ENCODE measurements at places on chromosomes 1 and 21.

GRCh38 chr1:64337926-64338325 lies 132.0 kb upstream of the CACHD1 start:
- DNase-seq: no peak

- peak; percentile 28 for DNase-seq
These were observed 6.0 kb downstream of the EDARADD start for GRCh38 chr1:236400061-236400603.

DNA sequence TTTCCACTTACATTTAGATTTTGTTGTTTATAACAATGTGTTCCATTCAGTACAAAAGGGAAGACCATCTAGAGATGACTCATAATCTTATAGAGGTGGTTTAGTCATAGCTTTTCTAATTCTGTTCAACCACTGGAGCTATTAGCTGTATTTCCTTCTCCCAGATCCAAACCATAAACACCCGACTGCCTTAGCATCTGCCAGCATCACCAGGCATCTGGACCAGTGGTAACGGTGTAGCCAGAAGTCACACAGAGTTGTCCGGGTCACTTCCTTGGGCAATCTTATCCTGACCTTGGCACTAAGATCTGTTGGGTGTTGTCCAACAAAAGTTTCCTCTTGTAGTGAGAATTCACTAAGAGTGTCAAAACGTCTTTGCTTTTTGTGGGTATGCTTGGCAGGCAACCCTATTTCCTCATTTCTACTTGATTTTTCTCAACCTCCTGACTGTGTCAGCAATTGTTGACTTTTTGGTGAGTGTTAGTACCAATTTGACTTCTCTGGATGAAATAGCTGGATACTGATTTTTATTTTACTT lies 372.1 kb upstream of the B3GALT2 start:
- no peak for DNase-seq

DNA sequence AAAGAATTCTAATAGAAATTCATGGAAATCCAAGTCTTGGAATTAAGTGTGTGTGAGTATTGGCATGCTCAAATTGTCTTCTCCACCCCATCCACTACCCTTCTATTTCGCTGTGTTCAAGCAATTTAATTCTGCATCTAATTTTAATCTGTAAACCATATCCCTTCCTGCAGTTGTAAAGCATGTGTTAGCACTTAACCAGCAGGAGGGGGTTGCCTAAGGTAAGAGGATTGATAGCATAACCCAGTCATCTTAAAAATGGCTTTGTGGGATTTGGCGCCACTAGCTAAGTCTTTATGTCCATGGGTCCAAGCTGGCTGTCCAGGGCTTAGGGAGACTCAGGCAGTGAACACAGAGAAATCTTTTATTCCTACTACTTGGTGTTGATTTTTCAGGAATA lies 210.3 kb downstream of the PTPRC start:
- no peak for DNase-seq

GRCh38 chr1:202009326-202010179 lies 834 bp upstream of the ELF3 start:
- peak; percentile 75 for DNase-seq

- DNase-seq: no peak
These were observed 58.6 kb upstream of the GRIK3 start for GRCh38 chr1:37092937-37093336.

DNA sequence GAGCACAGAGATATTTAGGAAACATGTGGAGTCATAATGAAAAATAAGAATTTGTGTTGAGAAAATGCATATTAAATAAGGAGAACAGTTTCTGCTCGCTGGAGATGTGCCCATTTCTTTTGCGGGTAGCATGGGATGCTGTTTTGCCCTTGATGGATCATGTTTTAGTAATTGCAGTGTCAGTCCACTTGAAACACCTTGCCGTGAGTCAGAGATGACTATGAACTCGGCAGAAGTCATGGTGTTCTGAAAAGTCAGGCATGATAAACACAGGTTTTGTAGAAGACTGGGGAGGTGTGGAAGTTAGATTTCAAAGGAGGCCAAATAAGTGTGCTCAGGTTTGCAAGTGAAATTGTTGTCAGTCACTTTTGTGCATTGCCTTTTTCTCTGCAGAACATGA lies 315.0 kb upstream of the LRRC7 start:
- no peak for DNase-seq

DNA sequence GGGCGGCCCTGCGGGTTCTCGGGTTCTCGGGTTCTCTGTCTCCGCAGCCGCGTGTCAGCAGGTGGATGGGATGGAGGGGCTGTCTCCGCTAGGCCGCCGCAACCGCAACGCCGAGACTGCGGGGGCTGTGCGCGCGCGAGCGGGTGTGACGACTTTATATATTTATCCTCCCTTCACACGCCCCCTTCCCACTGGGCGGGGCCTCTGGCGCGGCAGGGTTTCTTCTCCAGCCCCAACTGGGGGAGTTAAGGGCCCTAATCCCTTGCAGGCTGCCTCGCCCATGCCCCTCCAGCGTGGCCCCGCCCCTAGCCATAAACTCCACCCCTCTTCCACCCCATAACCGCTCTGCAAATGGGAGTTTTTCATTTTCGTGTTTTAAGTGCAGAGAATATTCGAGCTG lies 3.4 kb downstream of the IGSF21 start:
- peak; percentile 21 for DNase-seq

- DNase-seq: no peak
These were observed 44.8 kb downstream of the LHX9 start for GRCh38 chr1:197961933-197962332.

DNA sequence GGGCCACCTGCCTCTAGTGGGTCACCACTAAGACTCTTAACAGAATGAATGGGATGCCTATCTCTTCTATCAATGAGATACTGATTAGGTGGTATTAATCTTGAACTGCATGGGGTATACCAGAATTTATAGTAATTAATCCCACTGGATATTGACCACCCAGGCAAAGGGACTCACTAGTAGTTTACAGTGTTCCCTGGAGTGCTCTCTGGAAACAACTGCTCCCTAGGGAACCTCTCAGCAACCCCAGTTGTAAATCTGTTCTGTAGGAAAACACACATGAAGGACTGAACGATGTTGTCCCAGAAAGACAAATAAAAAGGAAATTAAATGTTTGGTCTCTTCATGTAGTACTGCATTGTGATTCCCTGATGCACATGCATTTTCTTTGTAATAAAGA lies 430.5 kb downstream of the HLX start:
- DNase-seq: no peak

- no peak for DNase-seq
These were observed 50.2 kb upstream of the TACSTD2 start for GRCh38 chr1:58627221-58627620.

- no peak for DNase-seq
These were observed 17.6 kb upstream of the IFI6 start for GRCh38 chr1:27689423-27690173.

GRCh38 chr21:15061279-15061678 lies 3.5 kb downstream of the NRIP1 start:
- DNase-seq: no peak

DNA sequence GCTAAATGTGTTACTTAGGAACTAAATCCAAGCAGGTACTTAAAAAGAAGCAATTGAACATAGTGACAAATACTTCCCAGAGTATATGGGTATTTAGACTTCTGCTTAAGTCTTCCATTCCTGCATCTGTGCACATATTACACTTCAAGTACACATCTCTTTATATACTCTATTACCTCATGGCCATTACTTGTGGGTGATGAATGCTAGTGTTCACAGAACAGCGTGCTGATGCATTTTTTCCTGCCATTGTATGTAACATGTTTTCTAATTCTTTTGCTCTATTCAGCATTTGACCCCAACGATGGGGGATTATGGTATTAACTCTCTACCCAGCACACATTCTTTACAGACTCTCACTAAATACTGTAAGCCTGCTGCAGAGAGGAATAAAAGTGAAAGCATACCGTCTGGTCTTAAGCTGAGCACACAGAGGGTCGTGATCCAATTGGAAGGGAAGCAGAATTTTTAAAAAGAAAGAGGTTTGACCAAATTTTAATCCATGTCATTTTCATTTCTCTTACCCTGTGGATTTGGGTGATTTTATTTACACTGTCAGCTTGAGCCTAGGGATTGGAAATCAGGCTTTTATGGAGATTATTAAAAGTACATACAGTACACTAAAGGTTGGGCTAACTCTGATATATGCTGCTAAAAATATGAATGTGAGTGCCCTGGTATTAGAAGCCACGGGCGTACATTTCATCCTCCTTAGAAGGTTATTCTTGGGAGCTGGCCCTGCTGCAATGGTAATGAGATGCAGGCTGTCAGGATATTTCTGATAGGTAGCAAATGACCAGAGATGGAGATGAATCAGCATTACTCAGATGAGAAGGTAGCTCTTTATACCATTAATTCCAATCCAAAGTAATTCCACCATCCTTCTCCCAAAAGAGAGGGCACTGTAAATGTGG lies 95.5 kb upstream of the PROX1 start:
- no peak for DNase-seq

DNA sequence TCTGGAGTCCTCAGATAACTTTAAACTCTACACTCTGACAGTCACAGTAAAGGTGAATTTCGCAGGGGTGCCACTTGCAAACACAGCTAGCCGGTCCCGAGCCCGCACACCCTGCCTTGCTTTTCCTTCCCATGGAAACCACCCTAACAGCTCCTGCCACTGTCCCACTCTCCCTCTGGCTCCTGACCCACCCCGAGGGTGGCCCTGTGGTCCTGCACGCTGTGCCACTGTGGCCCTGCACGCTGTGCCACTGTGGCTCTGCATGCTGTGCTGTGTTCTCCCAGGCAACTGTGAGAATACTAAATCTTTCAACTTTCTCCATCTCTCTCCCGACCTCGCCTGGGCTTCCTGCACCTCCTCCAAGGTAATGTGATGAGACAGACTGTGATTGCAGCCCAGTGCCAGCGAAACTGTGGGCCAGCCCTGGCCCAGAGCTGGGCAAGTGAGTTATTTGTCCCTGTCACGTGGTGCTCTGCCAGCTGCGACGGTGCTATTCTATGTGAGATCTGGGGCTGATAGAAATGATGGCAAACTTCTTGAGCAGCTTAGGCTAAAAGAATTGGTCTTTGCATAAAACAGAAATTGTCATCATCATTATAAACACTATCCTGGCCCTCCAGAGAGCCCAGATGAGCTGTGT lies 63.4 kb upstream of the TARBP1 start:
- no peak for DNase-seq

DNA sequence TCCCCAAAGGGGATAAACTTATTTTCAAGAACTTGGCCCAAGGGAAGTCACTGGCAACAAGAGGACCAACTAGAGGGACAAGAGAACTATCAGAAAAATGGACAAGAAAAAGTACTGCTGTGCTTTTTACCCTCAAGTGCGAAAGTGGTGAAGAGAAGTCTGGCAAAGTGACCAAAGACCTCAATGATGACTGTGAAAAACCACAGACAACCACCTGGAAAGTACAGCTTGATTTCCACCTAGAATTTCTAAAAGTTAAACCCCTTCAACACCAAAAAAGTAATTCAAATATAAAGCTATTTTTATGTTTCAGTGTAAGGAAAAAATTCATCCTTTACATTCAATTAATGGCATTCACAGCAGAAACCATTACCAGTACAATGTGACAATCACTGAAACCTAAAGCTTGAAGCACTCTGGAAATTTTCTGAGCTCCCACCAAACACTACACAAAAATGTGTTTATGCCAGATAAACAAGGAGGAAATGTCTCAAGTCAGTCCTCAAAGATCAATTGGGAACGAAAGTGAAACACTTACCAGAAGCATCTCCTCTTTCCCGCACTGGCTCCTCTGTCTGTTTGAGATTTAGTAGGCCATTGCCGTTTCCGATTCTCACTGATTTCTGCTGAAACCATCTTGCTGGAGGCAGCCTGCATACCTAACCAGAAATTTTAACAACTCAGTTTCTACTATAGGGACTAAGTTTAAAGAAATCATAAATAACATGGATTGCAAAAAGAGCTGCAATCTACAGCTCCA lies 8.3 kb downstream of the SDE2 start:
- DNase-seq: no peak

DNA sequence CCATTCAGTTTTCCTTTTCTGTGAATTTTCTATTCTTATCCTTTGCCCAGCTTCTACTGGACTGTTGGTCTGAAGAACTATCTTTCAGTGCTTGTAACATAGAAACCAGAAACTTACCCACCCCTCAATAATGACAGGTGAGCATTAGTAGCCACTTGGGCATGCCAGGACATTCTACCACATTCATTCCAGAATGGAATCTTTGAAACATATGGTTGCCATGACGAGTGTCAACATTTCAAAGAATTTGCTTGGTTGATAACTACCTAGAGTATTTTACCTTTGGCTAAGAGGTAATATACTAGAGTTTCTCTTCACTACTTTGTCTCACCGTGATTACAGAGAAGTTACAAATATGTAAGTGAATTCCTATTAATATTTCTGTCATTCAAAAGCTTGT lies at the start of gene MROH9:
MROH9 (plus strand) TSS at position 304 of the 400 bp plus-strand sequence. CDS start 10,023 bp downstream, outside the sequence.
- DNase-seq: no peak

- no peak for DNase-seq
These were observed 308.5 kb downstream of the NTNG1 start for GRCh38 chr1:107449326-107449725.

GRCh38 chr21:45220071-45220481 lies 67.6 kb downstream of the POFUT2 start:
- no peak for DNase-seq

DNA sequence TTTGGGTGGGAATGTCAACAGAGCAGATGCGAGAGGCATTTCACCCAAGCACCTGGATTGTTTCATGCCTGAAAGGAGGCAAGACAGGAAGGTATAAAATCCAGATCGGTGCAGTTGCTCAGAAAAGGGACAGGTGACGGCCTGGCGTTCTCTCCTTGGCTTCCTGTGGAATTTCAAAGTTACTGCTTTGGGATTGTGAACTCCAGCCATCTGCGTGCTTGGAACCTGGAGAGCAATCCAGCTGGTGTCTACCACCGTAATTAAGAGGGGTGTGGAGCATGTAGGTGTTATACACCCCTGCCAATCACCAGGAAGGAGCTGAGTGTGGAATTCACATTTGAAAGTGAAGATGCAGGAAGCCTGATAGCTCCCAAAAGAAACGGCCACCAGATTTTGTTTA lies 286.1 kb downstream of the KIF26B start:
- DNase-seq: no peak

GRCh38 chr1:98103617-98104285 lies 182.9 kb upstream of the DPYD start:
- DNase-seq: no peak

- no peak for DNase-seq
These were observed 49.9 kb downstream of the STUM start for GRCh38 chr1:226598455-226598849.

GRCh38 chr1:17297991-17298390 lies 10.0 kb upstream of the PADI4 start:
- no peak for DNase-seq

DNA sequence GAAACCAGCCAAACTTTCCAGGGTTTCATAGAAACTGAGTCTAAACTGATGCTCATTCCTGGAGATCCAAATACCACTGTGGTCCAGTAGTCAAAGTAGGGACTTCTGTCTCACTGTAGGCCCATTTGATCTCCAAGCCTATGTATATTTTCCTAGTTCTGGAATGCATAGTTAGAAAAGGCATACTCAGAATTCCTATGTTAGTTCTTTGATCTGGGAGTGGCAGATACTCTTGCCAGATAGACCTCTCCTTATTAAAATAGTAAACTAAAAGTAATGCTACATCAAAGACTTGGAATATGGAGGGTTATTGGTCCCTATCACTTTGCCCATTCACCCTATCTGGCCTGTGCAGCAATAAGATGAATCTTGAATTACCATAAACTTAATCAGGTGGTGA lies 10.4 kb upstream of the SGIP1 start:
- DNase-seq: no peak

- DNase-seq: no peak
These were observed 124.6 kb upstream of the ZNF648 start for GRCh38 chr1:182185842-182186756.

GRCh38 chr1:231192620-231193163 lies 30.8 kb downstream of the TRIM67 start:
- DNase-seq: peak; percentile 36

Data from right kidney (tissue), 9 donors.